NCI-H2081 treated with DMSO at 0.1 percent for 48 hours (cell line): ENCODE measurements at places on chromosomes 5 and 9.
A peak's percentile ranks its signal among the peaks of the same experiment; 100 is the strongest.

- no peak for DNase-seq
Measured at GRCh38 chr9:70285246-70285645, 26.5 kb downstream of the SMC5 start.

- DNase-seq: no peak
Measured at GRCh38 chr5:143244000-143244736, 159.3 kb downstream of the NR3C1 start.

GRCh38 chr9:83281306-83282255 lies 218.6 kb upstream of the RASEF start:
- DNase-seq: no peak

DNA sequence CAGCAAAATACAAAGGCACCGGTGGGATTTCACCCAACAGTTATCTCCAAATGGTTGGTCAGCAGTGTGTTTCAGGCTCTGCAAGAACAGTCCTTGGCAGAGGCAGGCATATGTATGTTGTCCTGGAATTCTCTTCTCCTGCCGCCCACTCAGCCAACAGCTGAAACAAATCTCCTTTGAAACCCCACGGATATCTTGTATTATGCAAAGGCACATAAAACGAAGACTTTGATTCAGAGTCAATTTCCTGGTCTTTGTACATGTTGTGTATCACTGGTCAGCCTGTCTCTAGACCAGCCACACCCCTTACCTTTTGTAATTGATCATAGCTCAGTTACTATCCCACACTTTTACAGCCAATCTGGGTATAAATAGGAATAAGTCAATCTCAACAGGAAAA lies 29.2 kb downstream of the FREM1 start:
- no peak for DNase-seq

- peak; percentile 77 for DNase-seq
Measured at GRCh38 chr5:51383131-51384121, at the start of gene ISL1. ISL1 (plus strand) TSS chr5:51383448; CDS start chr5:51383672, 224 bp downstream.

GRCh38 chr9:104287253-104287878 lies 193.3 kb downstream of the SMC2 start:
- DNase-seq: no peak
